ENCODE measurements at places on chromosomes 4 and X. TPM values are rescaled to one million over a fixed set of nuclear protein-coding genes. Genes with fewer than 3 reads are reported as not detected.

GRCh38 chr4:40918330-40918729 lies 168.6 kb downstream of the NSUN7 start:
- DNase-seq = no peak

- DNase-seq = no peak
These were observed 72.4 kb downstream of the ANKRD50 start for GRCh38 chr4:124640022-124640730.

GRCh38 chr4:174581901-174582300 lies 59.6 kb upstream of the HPGD start:
- no peak for DNase-seq

GRCh38 chr4:25970691-25971432 lies 56.8 kb downstream of the SMIM20 start:
- no peak for DNase-seq

DNA sequence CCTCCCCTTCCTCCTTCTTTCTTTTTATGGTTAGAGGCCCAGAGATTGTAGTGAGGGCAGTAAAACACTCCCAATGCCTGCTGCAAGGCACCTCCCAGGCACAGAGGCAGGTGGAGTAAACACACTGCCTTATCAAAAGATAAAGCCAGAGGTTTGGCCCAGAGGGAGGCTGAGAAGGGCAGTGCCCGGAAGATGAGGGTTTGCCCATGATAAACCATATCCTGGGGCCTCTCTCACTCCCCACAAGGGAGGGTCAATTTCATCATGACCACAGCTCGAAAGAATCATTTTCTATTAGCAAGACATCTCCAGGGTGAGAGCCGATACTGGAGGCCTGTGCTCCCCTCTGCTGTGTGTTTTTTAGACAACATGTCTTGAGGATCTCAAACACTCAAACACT lies 98.5 kb upstream of the FAM9C start:
- no peak for DNase-seq

DNA sequence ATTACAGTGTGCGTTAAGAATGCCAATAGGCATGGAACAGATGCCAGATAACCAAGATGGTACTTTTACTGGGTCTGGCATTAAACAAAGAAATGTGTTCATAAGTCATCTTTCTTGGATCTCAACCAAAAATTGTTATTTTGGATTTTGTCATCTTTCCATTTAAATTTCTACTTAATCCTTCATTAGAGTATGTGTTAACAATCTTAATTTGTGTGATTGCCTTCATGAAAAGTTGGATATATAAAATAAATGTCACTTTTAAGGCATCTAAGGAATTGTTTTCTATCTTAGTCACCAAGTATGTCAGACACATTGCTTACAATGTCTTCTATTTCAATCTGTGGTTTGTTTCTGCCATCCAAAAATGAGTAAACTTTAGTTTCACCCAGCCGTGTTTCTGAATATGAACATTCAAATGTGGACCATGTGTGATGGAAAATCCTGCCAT lies 87.5 kb downstream of the PALLD start:
- DNase-seq = no peak

GRCh38 chrX:151975736-151976275 lies 1.3 kb upstream of the GABRE start:
- DNase-seq = no peak

DNA sequence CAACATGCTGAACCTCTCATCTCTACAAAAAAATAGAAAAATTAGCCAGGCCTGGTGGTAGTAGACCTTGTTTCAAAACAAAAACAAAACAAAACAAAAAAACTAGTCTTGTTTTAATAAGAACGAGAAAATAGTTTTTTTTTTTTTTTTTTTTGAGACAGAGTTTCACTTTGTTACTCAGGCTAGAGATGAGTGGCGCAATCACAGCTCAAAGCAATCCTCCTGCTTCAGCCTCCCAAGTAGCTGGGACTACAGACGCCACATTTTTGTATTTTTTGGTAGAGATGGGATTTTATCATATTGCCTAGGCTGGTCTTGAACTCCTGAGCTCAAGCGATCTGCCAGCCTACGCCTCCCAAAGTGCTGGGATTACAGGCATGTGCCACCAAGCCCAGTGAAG lies 47.7 kb upstream of the UGDH start:
- no peak for DNase-seq

DNA sequence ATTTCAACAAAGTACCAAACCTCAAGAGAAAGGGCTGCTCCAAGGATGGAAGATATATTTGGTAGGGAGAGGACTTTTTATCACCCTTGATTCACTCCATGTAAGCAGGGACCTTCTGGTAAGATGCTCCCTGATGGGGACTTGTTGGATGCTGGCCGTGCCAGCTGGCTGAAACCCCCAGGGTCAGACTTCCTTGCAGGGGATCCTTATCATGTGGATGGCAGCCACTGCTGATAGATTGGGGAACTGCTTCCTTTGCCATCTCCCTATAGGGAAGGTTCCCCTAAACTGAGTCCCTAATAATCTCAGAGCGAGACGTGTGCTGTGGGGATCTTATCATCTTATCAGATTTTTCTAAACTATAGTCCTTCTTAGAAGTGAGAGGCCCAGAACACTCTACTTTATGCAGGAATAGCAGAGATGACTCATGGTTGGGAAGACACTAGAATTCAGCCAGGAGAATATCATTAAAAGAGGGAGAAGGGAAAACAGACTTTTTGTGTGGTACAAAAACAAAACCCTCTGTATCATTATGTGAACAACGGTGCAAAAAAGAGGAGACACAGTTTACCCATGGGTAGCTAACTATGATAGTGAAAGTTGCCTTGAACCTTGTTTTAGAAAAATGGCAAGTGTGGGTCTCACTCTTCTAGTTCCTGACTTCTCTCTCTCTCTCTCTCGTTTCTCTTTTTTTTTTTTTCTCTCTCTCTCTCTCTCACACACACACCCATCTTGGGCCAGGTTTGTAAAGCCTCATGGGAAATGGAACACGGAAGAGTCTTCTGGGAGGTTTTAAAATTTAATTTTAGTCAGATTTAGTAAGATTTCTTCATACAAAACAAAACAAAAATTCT lies 16.1 kb downstream of the RHOH start:
- no peak for DNase-seq

- DNase-seq = no peak
These were observed 330.1 kb upstream of the SMIM31 start for GRCh38 chr4:164423819-164424218.

DNA sequence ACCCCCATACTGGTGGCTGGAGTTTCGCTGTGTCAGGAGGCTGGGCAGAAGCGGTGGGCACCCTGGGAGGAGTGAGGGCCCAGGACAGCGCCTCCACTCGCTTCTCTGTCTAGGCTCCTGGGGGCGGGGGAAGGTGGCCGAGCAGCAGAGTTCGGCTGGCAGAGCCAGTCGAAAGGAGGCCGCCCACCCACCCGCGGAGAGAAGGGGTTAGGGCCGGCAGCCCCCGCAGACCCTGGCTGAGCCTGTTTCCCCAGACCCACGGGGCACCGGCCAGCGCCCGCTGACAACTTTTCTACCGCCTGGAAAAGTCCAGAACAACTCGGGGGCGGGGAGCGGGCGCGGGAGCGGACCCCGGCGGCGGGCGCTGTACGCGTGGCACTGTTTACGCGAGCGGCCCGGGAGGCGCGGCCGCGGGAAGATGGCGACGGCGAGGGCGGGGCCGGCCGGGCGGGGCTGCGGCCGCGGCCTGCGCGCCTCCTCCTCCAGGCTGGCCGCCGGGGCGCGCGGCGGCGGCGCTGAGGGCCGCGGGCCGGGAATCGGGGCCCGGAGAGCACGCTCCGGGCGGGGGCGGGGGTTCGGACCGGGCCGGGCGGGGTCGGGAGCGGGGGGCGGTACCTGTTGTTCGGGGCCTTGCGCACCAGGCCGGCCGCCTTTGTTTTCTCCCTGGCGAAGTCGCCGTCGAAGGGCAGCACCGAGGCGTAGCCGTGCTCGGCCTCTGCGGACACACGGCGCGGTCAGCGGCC lies 628 bp downstream of the MXD4 start:
- no peak for DNase-seq

DNA sequence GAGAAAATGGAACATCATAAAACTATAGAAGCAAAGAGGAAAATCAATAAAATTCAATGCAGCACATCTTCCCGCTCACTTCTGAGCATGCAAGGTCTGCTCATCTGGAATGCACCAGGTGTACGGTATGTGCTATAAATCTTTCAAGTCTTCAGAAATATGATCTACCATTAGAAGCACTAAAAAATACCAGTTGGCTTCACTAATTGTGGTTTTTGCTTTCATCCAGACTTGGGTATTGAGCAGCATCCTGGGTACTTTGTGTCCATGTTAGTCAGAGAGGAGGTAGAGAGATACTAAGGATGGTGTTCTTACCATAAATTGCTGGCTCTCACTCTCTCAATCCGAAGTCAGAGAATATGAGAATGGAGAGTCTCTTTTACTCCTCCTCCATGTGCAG lies 477.1 kb downstream of the PPARGC1A start:
- no peak for DNase-seq

DNA sequence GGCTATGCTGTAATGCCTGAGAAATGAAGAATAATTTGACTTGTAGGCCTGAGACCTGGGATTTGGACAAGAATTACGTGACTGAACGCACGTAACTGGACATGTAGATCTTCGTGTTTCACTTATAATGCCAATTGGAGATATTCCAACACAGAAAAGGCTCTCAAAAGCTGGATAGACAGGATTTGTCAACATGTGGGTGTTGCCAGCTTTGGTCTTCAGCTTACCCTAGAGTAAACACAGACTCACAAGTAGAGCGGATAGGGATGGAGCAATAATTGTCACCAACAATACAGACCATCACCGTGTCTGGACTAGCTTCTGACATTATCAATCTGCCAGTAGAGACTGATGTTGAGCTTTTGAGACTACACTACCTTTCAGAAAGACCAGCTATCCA lies 1511.0 kb upstream of the ADGRL3 start:
- no peak for DNase-seq

- no peak for DNase-seq
These were observed 8.6 kb downstream of the SPATA4 start for GRCh38 chr4:176186671-176187395.

DNA sequence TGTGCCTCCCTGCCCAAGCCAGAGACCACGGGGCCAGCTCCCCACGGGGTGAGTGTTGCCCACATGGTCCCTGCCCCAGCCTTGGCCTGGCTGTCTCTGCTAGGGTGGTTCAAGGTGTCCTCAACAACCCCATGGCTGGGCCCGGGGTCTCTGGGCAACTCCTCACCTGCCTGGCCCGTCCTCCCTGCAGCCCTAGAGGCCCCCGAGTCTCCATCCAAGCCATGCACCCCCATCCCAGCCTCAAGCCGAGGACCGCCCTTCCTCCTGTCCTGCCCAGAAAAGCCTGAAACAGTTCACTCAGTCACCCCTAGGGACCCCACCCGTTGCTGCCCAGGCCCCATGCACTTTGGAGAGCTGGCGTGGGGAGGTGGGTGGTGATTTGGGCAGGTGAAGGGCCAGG lies 120.9 kb downstream of the FAM53A start:
- no peak for DNase-seq

GRCh38 chr4:146545102-146545501 lies 23.4 kb upstream of the SLC10A7 start:
- no peak for DNase-seq

DNA sequence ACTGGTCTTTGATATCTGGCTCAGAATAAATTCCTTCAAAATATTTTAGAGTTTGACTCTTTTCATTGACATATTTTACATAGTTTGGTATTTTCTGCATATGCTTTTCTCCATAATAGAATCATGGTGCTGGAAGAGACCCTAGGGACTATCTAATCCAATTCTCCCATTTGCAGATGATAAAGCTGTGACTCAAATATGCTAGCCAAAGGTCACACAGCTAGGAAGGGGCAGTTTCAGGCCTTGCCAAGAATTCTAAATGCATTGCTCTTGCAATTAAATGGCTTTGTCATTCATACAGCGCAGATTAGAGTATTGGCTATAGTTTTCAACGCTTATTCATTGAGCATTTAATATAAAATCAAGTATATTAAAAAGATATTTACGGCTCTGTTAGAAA lies 374.1 kb upstream of the RASGEF1B start:
- no peak for DNase-seq

DNA sequence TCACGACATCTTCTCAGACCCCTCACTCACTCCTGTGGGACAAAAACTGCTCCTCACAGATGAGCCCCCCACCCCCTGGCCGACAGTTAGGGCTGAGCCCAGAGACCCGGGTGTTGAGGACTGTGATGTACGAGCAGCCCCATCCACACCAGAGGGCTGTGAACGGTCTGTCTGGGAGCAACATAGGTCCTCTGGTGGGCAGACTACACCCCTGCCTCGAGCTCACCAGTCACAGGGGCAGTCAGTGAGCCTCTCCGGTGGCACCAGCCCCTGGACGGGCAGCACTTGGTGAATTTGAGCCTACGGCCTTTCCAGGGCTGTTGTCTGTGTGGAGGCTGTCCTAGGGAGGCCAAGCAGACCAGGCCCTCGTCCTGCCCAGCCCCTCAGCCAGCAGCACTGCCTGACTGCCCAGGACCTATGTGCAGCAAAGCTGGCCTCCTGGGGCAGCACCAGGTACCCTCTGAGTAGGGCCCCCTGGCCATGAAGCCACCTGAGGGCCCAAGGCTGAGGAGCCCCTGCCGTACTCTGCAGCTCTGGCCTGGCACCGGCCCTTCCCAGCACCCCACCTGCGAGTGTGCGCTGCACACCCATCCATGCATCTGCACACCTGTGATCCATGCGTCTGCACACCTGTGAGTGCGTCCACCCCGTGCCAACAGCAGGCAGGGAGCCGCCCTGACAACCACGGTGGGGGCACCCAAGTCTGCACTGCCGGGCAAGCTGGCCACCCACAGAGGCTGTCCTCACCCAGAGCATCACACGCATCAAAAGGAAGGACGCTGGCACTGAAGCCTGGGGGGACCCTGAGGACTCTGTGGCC lies 111.6 kb upstream of the NKX1-1 start:
- no peak for DNase-seq

GRCh38 chr4:26420913-26421312 lies 69.4 kb downstream of the CCKAR start:
- DNase-seq = no peak

DNA sequence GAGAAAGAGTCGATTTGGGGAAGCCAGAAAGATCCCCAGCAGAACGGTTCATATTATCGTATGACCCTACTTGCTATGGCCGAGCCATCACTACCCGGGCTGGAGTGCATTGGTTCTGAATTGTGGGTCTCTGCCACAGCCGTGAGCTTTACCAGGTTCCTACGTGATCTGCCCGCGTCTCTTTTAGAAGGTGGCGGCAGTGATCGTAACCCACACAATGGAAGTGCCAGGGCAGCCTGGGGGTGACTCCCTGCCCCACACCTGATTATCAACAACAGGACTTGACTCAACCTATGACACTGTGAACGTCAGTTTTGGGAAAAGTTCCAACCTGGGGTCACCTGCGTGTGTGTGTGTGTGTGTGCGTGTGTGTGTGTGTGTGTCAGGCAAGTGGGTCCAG lies 90.8 kb downstream of the SHOX start:
- no peak for DNase-seq

GRCh38 chr4:108693819-108694218 lies 43.4 kb downstream of the OSTC start:
- DNase-seq = no peak

GRCh38 chr4:171565130-171565788 lies 247.9 kb upstream of the GALNTL6 start:
- DNase-seq = no peak

The IL13RA2 gene
- not detected for polyA plus RNA-seq

The SLITRK2 gene
- not detected for polyA plus RNA-seq

The NSUN7 gene
- polyA plus RNA-seq = 0.75 TPM

The PNMA5 gene
- polyA plus RNA-seq = 0.35 TPM

The ATP11C gene
- polyA plus RNA-seq = 10.5 TPM

The CCKAR gene
- not detected for polyA plus RNA-seq

The YY2 gene
- polyA plus RNA-seq = 0.67 TPM
